T-helper 9 cell (primary cell): ENCODE measurements at places on chromosomes 4 and X.

DNA sequence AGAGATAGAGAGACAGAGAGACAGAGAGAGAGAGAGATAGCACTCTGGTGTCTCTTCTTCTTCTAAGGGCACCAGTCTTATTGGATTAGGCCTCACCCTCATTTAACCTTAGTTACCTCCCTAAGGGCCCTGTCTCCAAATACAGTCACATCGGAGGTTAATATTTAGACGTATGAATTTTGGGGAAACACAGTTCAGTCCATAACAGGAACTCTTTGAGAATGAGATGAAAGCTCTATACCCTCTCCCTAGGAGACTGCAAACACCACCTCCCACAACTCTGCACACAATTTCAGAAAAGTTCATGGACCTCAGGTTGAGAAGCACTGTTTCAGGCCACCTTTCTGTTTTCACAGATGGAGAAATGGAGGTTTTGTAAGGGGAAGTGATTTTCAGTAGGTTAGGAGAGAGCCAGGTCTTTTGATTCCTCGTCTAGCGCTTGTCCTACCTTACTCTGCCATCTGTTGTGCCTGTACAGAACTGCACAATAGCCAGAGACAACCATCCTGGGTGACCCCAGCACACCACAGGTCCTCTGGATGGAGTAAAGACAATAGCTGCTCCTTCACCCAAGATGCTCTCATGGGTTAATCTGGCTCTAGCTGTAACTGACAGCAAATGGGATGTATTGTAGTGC is 16.9 kb upstream of the LOC101059915 start:
- DNase-seq, result no peak

- no peak for DNase-seq
Observed at GRCh38 chr4:23006756-23007155, 314.0 kb downstream of the GBA3 start.

DNA sequence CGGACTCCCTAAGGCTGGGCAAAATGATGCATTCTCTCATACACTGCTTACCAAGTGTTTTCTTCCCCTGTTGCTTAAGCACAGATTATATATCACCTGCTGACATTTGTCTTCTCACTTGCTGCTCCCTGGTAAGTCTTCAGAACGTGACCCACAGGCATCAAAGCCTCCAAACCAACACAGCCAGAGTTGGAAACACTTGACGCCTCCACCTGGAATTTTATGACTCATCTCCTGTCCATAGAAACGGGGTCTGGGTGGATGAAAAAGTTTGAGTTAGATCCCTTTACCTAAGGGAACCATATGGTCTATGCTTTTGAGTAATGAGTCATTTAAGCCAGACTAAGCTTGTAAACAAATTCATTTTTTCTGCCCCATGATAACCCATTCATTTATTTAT is 251.6 kb downstream of the USP46 start:
- DNase-seq, result no peak

- no peak for DNase-seq
Observed at GRCh38 chr4:22440999-22441398, 74.9 kb downstream of the ADGRA3 start.

DNA sequence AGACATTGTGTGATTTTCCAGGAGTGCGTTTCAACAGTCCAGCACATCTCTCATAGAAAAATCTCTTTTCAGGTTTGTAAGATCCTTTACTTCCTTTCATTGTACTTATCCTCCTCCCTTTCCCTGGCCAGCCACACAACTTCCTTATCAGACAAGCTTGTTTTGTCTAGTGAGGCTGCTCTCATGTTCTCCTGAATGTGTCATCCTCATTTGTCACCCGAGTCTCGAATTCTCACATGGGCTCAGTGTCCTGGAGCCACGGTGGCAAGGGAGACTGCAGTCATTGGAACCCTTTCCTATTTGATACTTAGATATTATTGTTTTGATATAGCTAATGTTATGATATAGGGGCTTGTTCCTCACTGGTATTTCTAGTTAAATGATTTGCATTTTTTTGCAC is 16.9 kb downstream of the SYNPO2 start:
- no peak for DNase-seq

DNA sequence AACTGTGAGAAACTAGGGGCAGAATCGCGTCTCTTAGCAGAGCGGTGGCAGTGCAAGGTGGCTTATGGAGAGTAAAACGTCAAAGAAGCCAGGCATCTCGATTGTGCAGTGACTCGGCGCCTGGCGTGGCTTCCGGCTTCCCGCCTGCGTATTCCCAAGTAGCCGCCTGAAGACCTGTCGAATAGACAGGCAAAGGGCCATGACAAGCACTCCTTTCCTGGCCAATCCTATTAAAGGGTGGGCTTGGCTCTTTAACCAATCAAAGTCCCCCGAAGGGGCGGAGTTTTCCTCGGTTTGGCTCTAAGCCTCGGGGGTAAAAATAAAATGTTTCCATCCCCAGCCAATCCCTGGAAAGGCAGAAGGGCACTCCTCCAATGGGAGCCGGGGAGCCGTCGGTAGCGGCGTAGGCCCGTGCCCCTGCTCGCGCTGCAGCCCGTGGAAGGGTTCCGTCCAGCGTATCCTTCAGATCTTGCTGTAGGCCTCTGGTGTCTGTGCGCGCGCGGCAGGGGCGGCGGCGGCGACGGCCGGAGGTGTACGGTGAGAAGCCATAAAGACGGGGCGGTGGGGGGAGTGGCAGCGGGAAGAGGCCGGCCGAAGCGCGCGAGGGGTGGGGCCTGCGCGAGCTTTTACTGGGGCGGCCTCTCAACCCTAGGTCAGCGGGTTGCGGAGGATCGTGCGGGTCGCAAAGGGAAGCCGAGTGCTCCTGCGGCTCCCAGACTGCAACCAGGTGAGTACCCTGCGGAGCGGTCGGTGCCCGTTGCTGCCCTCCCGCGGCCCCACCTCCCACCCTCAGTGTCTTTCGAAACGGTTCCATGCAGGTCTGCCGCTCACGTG is at the start of gene KANTR:
TSS of gene KANTR (plus strand) at position 395 of the 834 bp plus-strand sequence. CDS start 30,131 bp downstream, outside the sequence.
- DNase-seq, result peak; percentile 59

DNA sequence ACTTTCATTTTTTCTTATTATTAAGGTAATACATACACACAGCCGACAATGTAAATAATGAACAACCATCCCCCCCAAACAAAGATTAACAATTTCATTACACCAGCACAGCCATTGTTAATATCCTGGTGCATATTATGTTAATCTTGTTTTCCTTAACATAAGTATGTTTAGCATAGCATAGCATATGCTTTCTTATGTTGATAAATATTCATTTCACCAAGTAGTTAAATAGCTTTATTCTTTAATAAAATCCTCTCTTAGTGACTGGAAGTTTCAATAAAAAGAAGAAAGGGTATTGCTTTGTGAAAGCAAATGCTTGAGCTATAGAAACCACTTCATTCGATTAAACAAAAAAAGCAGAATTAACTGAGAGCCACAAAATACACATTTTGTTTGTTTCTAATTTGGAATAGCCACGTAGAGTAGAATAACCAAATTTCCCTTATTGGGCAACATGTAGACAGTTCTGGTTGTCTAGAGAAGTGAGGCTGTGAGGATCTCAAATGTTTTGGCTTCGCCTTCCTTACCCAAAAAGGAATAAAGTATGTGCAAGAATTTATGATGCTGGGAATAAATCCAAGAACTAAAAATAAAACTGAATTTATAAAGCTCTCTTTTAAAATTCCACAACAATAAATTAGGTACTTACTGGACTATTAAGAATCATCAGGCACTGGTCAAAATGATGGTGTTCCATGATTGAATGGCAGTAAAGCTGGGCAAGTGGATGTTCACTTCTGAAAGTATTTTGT is 118.0 kb downstream of the PDE5A start:
- DNase-seq, result no peak

GRCh38 chrX:47515941-47516665 is 33.1 kb upstream of the ZNF41 start:
- no peak for DNase-seq

DNA sequence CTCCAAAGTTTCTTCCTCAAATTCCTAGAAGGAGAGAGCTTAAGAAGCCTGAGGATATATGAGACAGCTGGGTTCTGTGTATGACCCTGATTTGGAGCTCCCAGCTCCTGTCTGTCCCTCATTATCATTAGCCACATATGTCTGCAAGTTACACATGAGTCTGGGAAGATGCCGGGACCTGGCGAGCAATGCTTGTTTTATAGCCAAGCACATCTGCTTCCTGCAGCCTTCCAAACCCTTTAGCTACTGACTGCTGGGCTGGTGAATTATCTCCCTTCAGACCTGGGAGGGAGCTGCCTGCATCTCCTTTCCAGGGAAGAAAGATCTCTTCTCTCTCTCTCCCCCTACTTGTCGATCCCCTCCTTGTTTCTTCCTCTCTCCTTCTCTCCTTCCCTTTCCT is 556.7 kb upstream of the BOD1L1 start:
- DNase-seq, result no peak

DNA sequence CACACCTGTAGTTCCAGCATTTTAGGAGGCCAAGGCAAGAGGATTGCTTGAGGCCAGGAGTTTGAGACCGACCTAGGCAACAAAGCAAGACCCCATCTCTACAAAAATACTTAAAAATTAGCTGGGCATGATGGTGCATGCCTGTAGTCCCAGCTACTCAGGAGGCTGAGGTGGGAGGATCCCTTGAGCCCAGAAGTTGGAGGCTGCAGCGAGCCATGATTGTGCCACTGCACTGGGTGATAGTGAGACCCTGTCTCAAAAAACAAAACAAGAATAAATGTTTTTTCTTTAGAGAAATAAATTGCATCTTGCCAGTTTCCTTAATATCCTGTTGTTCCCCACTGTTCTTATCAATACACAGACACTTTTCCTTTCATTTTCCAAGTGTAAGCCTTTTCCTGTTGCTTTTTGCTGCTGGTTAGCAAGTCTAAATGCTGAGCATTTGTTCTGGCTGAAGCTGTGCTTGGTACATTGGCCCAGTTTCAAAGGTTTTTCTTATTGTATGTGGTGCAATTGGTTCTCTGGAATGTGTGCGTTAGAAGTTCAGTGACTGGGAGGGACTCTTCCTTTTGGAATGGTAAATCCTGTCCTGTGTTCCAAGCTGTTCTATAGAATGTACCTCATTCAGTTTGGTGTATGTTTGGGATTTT is 98.2 kb downstream of the AFF1 start:
- no peak for DNase-seq

GRCh38 chr4:5964030-5964429 is 54.2 kb downstream of the C4orf50 start:
- no peak for DNase-seq

DNA sequence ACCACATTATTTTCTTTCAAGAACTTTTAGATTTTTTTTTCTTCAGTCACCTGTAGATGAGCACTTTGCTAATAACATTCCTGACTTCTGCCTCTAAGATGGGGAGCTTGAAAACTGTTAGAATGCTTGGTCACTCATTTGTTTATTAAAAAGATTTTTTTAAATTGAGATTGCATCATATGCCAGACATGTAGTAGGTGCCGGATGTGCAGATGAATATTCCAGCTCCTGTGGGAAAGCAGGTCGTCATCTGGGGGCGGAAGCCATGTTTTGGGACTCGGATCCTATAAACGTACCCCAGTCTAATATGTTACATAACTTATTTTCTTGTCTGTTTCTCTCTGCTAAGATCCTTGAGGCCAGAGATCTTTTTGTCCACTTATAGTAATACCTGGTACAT is 236.8 kb downstream of the ARHGAP10 start:
- no peak for DNase-seq

GRCh38 chrX:24231641-24232179 is 82.2 kb downstream of the SUPT20HL2 start:
- DNase-seq, result no peak

DNA sequence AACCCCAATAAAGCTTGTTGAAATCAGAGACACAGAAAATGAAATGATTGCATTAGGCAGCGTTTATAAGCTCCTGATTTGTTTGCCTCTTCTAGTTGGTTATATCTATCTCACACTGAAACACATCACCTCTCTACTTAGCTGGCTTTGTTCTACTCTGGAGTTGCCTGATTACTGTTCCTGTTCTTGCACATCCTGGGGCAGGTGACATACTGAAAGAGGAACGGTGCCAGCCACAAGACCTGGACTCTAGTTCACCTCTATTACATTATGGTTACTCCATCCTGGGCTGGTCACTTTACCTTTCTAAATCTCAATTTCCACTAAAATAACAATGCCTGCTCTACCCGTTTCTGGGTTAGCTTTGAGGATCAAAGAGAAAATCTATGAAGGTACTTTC is 47.9 kb downstream of the TRIM2 start:
- no peak for DNase-seq

- no peak for DNase-seq
Observed at GRCh38 chrX:154729439-154729838, 21.4 kb downstream of the GAB3 start.

- DNase-seq, result no peak
Observed at GRCh38 chr4:113539408-113539807, 222.1 kb downstream of the CAMK2D start.

GRCh38 chr4:39319676-39320075 is 46.5 kb downstream of the RFC1 start:
- DNase-seq, result no peak

DNA sequence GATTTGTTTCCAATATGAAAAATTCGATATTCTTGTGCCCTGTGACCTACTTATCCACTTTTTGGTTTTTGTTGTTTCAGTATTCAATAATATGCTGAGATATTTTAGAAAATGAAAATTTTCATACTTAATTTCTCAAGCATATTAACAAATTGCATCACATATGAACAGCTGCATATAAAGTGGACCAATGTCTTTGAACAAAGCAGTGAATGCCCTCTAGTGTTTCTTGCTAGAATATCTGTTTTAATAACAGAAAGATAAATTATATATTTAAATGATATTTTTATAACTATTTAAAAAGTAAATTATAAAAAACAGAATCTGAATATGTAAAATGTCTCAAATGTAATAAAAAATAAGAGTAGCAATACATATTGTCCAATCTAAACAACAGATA is 31.7 kb upstream of the INTU start:
- DNase-seq, result no peak

- no peak for DNase-seq
Observed at GRCh38 chr4:54661686-54662085, 3.9 kb downstream of the KIT start.

- no peak for DNase-seq
Observed at GRCh38 chr4:7950301-7951092, 10.8 kb upstream of the AFAP1 start.

DNA sequence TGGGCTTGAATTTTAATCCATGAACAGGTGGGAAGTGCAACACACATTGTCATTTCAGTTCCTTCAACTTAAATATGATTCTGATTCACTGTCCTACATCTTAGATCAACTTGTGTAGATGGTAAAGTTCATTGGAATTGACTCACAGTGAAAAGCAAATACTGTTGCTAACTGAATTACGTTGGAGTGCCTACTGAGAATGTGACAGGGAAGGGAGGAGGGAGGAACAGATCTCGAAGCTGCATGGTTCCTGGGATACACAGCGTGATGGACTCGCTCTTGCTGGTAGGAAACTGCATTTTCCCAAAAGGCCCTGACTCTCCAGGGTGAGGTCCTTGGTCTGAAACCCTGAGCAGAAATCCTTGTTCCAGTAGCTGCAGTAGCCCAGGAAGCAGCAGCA is 284.2 kb downstream of the USP46 start:
- DNase-seq, result no peak

GRCh38 chrX:11111947-11112346 is 815 bp downstream of the HCCS start:
- DNase-seq, result no peak

DNA sequence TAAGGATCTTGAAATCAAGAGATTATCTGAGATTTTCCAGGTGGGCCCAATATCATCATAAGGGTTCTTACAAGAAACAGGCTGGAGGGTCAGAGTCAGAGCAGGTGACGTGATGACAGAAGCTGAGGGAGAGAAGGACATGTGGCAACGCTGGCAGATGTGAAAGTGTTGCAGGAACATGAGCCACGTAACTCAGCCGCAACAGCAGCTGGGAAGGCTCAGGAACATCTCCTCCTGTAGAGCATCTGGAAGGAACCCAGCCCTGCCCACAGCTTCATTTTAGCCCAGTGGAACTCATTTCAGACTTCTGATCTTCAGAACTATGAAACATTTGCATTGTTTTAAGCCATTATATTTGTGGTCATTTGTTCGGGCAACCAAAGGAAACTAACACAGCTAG is 156.3 kb upstream of the VEGFC start:
- DNase-seq, result no peak
